ENCODE measurements at places on chromosomes 16 and 17.

DNA sequence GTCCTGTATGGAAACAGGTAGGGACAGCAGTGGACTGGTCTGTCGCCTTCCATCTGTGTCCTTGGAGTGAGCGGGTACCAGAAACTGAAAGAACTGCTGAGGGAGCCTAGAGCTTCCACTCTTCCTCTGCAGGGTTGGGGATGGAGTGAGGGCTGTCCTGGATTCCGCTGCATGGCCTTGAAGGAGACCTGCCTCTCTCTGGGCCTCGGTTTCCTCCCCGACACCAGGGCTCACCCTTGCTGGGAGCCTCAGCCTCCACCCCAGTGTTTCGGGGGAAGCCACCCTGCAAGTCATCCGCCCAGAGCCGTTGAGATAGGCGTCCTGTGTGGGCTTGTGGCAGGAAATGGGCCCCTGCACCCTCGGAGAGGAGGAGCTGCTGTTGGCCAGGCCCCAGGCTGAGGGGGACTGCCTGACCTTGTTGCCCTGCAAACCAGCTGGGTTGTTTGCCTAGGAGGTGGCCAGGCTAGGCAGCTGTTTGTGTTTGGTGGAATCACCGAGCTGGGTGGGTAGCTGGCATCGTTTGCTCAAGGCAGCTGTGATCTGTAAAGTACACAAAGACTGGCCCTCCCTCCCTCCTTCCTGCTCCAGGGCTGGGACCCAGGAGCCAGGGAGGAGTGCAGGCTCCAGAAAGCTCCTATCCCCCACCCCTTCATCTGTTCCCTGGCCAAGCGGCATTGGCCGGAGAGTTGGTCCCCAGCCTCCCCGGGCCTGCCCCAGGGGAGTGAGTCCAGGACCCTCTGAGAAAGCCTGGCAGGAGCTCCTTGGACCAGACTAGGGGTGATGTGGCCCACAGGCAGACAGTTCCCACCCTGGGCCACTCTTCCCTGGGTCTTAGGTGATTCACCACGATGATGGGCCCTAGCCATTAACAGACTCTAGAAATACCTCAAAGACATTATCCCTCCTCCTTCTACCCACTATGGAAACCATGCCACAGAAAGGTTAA, 1.3 kb downstream of the RAB37 start:
- DNase-seq, result peak; percentile 77

- no peak for DNase-seq
These were observed 6.0 kb downstream of the TBC1D26 start for GRCh38 chr17:15738066-15738465.

DNA sequence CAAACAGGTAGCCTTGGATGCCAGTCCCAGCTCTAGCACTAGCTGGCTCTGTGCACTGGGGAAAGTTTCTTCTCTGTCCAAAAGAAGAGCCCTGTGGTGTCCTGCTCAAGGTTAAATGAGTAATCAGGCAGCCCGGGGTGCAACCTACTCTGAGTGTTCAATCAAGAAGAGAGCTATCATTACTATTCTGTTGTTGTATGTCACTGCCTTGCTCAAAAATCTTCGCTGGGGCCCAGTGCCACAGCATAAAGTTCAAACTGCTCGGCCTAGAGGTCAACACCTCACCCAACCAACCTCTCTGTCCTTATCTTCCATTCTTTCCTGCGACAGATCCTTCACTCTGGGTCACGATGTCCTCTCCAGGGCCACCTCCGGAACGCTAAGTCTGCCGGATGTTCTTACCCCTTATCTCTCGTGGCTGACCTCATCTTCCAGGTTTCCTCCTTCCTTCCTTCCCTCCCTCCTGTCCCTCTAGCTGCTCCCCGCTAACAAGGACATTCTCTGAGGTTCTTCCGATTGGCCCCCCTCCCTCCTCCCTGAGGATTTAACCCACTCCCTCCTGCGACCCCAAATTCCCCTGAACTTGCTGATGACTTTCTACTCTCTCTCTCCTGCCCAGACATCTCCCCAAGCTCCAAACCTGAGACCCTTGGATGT, 4.4 kb downstream of the FDXR start:
- no peak for DNase-seq

DNA sequence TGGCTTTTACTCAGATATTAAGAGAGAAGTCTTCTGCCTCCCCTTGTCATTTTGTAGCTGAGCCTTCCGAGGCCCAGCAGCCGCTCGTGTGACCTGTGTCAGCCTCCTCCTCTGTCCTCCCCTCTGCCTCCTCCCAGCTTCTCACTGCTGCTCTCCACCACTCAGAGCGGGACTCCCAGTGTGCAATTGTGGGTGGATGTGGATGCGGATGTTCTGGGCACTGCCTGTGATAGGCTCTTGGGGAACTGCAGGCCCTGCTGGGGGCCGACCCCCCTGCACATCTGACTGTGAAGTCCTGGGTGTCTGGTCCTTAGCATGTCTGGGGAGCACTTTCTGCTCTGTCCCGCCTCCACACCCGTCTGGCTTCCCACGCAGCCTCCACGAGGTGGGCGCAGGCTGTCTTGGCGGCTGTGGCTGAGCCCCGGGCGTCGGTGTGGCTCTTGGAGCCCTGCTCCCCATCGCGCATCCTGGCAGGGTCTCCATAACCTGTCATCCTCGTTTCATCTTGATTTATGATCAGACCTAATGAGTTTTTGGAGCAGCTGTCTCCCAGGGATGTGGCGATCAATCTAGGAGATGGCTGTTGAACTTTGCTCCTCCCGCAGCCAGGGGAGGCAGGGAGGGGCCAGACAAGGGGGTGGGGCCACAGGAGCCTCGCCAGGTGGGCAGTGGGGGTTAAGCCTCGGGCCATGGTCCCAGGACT, 28.1 kb downstream of the GRIN2C start:
- no peak for DNase-seq

DNA sequence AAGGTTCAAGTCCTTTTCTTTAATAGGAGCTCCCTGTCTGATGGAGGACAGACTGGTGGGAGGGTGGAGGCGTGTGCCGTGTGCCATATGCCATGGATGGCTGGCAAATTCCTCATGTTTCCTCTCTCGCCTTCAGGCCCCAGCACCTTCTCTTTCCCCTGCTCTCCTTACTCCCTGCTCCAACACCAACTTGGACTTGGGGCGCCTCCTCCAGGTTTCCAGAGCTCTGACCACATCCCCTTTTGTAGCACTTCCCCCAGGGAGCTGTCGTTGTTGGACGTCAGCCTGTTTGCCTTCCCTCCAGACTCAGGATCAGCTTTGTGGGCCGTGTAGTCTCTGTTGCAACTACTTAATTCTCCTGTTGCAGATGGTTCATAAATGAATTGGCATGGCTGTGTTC, 30.7 kb downstream of the TMC7 start:
- DNase-seq, result no peak

DNA sequence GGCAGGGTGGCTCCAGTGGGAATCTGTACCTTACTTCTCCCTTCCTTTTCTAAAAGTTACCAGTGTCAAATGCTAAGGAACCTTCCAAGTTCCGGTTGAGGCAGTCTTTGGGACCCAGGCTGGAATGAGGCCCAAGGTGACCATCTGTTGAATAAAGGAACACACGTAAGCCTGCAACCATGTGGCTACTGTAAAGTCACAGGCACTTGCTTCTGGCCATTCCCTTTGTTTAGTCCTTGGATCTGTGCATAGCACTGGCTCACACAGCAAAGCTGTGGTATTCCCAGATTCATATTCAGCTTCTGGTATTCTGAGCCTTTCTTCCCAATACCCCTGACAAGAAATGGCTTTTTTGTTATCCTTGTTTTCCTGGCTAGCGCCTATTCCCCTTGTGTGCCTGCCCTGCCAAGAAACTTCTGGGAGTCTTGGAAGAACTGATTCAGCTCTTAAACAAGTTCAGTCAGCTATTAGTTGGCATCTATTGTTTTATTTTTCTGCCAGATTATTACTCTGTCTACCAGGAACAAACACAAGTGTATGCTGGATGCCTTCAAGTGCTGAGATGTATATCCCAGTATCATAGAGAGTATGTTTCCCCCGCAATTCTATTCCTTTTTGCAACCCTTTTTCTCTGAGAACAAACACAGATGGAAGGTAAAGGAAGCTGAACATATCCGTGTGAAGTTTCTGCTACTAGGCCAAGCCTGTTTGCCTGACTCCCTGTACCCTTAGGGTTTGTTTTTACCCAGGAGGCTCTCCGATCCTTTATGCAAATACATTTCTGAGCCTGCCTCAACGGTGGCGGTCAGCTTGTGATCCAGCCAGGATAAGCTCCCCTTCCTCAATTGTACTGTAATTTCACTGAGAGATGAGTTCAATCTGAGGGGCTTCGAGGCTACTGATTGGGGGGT, 13.2 kb downstream of the TMEM238L start:
- DNase-seq, result no peak

Measured in activated effector memory CD4-positive, alpha-beta T cell treated with Interleukin-2 at 50 U/mL for 16 hours (primary cell).